ENCODE measurements at places on chromosomes 11 and 22. TPM values are rescaled to one million over a fixed set of nuclear protein-coding genes. Genes with fewer than 3 reads are reported as not detected.

DNA sequence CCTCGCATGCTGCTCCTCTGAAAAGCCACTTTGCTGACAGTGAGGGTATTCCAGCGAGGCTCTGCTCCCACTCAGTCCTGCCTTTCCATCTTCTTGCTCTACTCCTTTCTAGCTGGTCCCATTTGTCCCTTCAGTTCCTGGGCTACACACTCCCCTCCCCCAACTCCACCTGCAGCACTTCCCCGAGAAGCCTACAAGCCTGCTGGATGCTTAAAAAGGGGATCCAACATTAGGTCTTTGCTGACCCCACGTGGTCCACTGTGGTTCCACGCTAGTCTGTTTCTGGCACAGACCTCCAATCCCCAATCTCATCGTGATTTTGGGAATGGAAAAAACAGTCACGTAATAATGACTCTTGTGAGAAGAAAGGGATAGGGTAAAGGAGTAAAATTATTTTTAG, 121.6 kb upstream of the SNX19 start:
- H3K27me3 ChIP-seq: peaks cover 6% of the 10 kb centered on the region
- H3K4me1 ChIP-seq: no peaks in the 10 kb centered on the region
- no peaks in the 10 kb centered on the region for H3K36me3 ChIP-seq
- H3K4me3 ChIP-seq: no peak overlapping the region
- no peak overlapping the region for H3K27ac ChIP-seq

- no peak overlapping the region for H3K4me3 ChIP-seq
- H3K27ac ChIP-seq: no peak overlapping the region
- H3K4me1 ChIP-seq: no peaks in the 10 kb centered on the region
- H3K36me3 ChIP-seq: no peaks in the 10 kb centered on the region
- no peak for DNase-seq
- H3K27me3 ChIP-seq: no peaks in the 10 kb centered on the region
Observed at GRCh38 chr11:23606191-23606590, 745.9 kb upstream of the CCDC179 start.

- no peaks in the 10 kb centered on the region for H3K27me3 ChIP-seq
- H3K27ac ChIP-seq: peak overlapping the region; percentile 59
- H3K4me3 ChIP-seq: no peak overlapping the region
- DNase-seq: no peak
- H3K36me3 ChIP-seq: no peaks in the 10 kb centered on the region
- peaks cover 100% of the 10 kb centered on the region for H3K4me1 ChIP-seq
Observed at GRCh38 chr11:128500493-128500892, 86.9 kb downstream of the ETS1 start.

DNA sequence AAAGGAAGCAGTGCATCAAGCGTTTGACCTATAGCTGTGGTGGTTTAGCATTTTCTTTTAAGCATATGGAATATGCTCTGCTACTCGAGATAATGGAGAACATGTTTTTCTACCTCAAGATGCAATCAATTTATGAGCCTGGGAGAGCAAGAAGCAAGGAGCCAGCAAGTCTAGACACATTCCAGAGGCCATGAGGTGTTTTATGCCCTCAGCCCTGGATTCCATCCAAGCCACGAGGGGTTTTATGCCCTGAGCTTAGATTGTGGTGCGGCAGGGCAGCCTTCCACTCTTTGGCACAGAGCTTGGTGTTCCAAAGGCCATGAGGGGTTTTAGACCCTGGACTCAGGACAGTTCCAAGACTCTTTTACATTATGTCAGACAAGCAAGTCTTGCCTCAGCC, 11.7 kb upstream of the DNAJB13 start:
- no peaks in the 10 kb centered on the region for H3K4me1 ChIP-seq
- H3K4me3 ChIP-seq: no peak overlapping the region
- H3K27me3 ChIP-seq: no peaks in the 10 kb centered on the region
- no peak for DNase-seq

- H3K36me3 ChIP-seq: no peaks in the 10 kb centered on the region
- peaks cover 15% of the 10 kb centered on the region for H3K4me1 ChIP-seq
- no peak for DNase-seq
- H3K27me3 ChIP-seq: no peaks in the 10 kb centered on the region
- peak overlapping the region; percentile 53 for H3K4me3 ChIP-seq
Observed at GRCh38 chr22:37904572-37905533, 1.2 kb upstream of the MICALL1 start.

DNA sequence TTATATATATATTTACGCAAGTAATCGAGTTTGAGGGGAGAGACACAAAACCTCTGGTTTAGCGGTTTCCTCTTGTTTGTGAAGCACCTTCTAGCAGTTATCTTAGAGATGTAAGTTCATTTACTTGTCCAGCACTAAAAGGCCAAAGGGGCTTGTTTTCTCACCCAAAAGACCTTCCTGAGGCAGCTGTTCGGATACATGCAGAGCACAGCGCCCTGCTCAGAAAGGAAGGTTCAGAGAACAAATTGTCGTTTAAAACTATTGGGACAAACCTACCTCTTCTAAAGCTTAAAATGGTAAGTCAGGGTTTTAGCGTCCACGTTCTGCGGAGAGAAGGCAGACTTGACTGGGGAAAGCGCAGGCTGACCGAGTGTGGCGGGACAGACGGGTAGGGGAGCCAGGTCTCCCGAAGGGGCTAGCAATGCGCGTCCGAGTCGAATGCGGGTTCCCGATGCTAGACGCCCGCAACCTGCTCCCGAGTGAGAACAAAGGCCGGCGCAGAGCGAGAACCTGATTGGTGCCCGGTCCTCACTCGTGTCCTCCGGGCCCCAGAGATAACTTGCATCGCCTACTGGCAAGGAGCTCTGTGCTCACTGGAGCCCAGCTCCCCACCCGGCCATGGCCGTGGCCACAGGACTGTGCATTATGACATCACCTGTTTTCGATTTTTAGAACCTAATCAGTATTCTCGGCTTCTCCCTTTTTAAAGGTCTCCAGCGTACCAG, 1.0 kb upstream of the SESN3 start:
- no peaks in the 10 kb centered on the region for H3K27me3 ChIP-seq
- DNase-seq: peak; percentile 80
- H3K27ac ChIP-seq: peak overlapping the region; percentile 87
- H3K4me3 ChIP-seq: peak overlapping the region; percentile 81
- H3K4me1 ChIP-seq: peaks cover 22% of the 10 kb centered on the region

Gene FADS2
- 75.1 TPM for total RNA-seq

DNA sequence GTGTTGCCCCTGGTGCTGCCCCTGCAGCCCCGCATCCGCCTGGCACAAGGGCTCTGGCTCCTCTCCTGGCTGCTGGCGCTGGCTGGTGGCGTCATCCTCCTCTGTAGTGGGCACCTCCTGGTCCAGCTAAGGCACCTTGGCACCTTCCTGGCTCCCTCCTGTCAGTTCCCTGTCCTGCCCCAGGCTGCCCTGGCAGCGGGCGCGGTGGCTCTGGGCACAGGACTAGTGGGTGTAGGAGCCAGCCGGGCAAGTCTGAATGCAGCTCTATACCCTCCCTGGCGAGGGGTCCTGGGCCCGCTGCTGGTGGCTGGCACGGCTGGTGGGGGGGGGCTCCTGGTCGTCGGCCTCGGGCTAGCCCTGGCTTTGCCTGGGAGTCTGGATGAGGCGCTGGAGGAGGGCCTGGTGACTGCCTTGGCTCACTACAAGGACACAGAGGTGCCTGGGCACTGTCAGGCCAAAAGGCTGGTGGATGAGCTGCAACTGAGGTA, 278 bp downstream of the ROM1 start:
- H3K36me3 ChIP-seq: peaks cover 26% of the 10 kb centered on the region
- no peak for DNase-seq
- peaks cover 23% of the 10 kb centered on the region for H3K4me1 ChIP-seq
- H3K4me3 ChIP-seq: peak overlapping the region; percentile 84

GRCh38 chr11:25992294-25992693, 339.6 kb upstream of the ANO3 start:
- H3K27me3 ChIP-seq: no peaks in the 10 kb centered on the region
- no peaks in the 10 kb centered on the region for H3K4me1 ChIP-seq
- H3K27ac ChIP-seq: no peak overlapping the region
- no peaks in the 10 kb centered on the region for H3K36me3 ChIP-seq
- no peak overlapping the region for H3K4me3 ChIP-seq
- no peak for DNase-seq

- no peaks in the 10 kb centered on the region for H3K27me3 ChIP-seq
- no peaks in the 10 kb centered on the region for H3K4me1 ChIP-seq
- no peak overlapping the region for H3K4me3 ChIP-seq
Observed at GRCh38 chr11:103749158-103749557, 287.3 kb upstream of the DDI1 start.

GRCh38 chr22:44291674-44292360, 20.9 kb downstream of the SHISAL1 start:
- H3K27ac ChIP-seq: no peak overlapping the region
- no peak for DNase-seq
- no peaks in the 10 kb centered on the region for H3K36me3 ChIP-seq

DNA sequence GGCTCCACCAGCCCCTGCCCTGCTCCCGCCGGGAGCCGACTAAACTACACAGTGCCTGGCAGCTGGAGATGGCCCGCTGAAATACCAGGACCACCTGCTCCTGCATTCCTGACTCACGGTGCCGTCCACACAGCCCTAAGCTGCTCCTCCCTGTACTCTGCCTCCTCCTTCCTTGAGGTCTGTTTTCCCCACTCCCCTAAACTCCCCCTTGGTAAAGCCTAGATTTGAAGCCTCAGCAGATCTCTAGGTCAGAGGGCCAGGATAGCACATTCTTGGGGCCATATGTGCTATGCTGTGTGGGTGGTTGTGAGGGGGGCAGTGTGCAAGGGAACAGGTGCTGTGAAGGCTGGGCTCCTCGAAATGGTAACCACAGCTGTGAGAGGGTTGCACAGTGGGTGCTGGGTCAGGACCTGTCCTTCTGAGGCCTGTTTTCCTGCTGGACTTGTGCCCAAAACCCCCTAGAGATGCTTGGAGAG, 9.7 kb downstream of the LRFN4 start:
- H3K27ac ChIP-seq: no peak overlapping the region
- no peak overlapping the region for H3K4me3 ChIP-seq
- H3K36me3 ChIP-seq: no peaks in the 10 kb centered on the region
- no peaks in the 10 kb centered on the region for H3K27me3 ChIP-seq

- no peak overlapping the region for H3K4me3 ChIP-seq
- no peaks in the 10 kb centered on the region for H3K4me1 ChIP-seq
- H3K27ac ChIP-seq: no peak overlapping the region
Observed at GRCh38 chr22:48121984-48122383, 1359.5 kb downstream of the TBC1D22A start.

DNA sequence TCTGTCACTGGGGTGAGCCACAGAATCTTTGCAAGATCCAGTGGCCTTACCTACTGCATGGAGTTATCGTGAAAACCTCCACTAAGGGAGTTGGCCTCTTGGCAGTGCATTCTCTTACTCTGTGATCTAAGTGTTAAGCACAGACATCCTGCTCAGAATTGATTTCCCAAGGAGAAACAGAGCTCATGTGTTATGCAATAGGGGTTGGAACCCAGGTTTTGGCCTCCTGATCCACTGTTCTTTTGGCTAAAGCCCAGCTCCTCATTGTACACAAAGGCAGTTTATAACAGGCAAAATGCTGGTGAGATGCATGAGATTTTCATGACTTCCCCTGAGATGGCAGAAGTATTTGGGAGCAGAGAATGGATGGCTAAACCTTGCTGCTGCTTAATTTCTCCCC, 11.8 kb downstream of the DTX4 start:
- H3K27ac ChIP-seq: peak overlapping the region; percentile 39
- H3K27me3 ChIP-seq: no peaks in the 10 kb centered on the region
- DNase-seq: no peak

- no peaks in the 10 kb centered on the region for H3K36me3 ChIP-seq
- H3K27me3 ChIP-seq: no peaks in the 10 kb centered on the region
- no peak overlapping the region for H3K4me3 ChIP-seq
Observed at GRCh38 chr11:13108416-13108815, 99.3 kb downstream of the RASSF10 start.

DNA sequence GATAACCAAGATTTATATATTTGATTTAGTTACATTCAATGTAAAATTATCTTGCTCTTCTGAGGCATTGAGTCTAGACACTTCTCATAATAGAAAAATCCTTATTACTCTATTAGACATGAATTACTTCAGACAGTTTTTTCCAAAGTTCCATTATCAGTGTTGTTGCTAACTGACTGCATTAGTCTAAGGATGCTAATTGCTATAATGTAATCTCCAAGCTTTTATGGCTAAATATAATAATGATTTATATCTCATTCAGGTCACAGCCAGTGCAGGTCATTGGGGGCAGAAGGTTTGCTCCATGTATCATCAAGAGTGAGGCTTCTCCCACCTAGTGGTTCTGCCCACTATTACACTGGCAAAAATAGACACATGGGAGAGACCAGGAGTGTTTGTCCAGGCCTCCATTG, 377.2 kb upstream of the DDI1 start:
- H3K27ac ChIP-seq: no peak overlapping the region
- DNase-seq: no peak
- H3K36me3 ChIP-seq: no peaks in the 10 kb centered on the region
- H3K27me3 ChIP-seq: no peaks in the 10 kb centered on the region

Measured in upper lobe of right lung (tissue), 1 donor.